Activated CD4-positive, CD25-positive, alpha-beta regulatory T cell (primary cell): ENCODE measurements at places on chromosomes 12 and 14.

- DNase-seq = no peak
These were observed 1494.0 kb upstream of the TMEM132C start for GRCh38 chr12:126773012-126773411.

DNA sequence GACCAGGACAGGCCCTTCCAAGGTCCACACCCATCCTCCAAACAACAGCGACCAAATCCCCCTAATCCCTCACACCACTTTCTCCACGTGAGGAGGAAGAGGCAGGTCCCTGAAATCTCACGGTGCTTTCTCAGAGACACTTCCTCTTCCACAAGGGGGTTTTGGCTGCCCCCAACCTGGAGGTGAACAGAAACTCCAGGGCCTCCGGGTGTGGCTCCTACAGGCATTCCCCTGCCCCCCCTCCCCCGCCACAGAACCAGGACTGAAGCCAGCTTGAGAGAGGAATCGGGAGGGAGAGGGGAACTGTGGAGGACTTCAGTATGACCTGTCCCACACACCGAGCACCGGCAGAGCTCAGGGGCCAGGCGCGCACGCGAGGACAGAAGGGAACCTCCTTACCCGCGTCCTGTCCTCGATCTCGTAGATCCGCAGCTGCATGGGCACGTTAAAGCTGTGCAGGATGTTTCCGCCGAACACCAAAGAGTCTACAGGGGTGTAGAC, 60.2 kb downstream of the KDM2B start:
- no peak for DNase-seq

DNA sequence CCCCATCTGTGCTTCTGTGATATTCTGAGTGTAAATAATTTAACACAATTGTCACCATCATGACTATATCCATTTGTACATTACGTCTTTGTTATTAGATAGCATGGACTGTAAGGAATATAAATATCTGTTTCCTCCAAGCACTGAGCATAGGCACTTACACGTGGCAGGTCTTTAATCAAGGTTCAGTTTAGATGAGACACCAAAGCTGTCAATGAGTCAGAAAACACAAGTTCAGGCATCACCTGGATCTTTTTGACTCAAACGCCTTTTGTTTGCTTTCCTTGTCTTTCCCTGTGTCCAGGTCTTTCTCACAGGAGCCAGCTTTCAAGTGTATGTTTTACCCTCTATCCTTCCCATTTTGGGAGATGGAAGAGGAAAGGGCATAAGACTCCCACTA, 163.2 kb upstream of the CCDC198 start:
- DNase-seq = no peak

DNA sequence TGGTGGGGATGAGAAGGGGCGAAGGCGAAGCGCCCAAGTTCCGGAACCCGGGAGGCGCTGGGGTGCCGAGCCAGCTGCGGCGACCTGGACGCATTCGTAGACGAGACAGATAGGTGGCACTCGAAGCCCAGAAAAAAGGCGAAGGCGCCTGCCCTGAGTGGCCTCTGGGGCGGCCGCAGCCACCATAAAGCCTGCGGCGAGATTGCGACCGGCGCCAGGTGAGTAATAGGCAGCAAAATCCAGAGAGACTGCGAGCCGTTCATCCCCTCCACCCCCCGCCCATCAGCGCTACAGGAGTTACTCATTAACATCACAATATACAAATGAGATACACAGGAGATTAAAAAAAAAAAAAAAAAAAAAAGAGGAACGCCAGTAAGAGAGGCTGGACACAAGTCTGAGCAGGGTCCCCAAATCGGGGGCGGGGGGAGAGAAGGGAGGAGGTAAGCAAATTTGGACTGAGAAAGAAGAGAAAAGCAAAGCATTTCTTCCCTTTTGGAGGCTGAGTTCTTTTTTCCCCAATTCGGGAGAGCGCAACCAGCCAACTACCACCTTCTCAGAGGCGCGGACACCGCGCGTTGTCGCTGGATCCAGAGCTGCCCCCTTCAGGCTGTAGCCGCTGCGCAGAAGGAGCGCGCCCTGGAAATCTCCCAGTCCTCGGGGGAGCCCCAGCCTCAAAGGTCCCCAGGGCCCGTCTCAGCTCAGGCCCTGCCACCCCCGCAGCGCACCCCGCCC, 15.7 kb downstream of the TBX3 start:
- DNase-seq = no peak

- peak; percentile 5 for DNase-seq
These were observed at the start of gene ESR2 for GRCh38 chr14:64293976-64294671. Gene ESR2, minus strand, starts transcription at chr14:64294371. Its CDS starts 11,386 bp downstream, at chr14:64282985.

- DNase-seq = no peak
These were observed 35.3 kb downstream of the KICS2 start for GRCh38 chr12:64186789-64187188.

DNA sequence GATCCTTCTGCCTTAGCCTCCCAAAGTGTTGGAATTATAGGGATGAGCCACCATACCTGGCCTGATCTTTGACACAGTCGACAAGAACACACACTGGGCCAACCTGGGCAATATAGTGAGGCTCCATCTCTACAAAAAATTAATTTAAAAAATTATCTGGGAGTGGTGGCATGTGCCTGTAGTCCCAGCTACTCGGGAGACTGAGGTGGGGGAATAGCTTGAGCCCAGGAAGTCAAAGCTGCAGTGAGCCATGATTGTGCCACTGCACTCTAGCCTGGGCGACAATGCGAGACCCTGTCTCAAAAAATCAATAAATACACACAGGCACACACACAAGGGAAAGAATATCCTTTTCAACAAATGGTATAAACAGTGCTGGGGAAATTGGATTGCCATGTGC, 6.1 kb upstream of the OS9 start:
- DNase-seq = no peak

DNA sequence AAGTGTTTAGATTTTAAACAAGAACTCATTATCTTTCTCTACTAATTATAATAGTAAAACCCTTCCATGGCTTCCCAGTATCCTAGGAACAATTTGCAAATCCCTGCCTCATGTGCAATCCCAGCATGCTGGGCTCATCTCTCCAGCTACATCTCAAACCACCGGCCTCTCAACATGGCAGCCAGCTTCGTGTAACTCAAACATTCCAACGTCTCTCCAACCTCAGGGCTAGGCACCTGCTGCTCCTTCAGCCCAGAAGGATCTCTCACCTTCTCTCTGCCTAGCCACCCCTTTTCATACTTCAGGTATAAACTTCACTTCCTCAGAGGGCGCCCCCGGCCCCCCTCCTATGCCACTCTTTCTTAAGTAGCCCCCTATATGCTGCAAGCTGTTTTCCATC, 7.2 kb downstream of the SART3 start:
- no peak for DNase-seq

GRCh38 chr12:125142601-125143000, 77.4 kb downstream of the AACS start:
- no peak for DNase-seq

GRCh38 chr12:54650409-54650808, 2.2 kb upstream of the DCD start:
- DNase-seq = no peak

DNA sequence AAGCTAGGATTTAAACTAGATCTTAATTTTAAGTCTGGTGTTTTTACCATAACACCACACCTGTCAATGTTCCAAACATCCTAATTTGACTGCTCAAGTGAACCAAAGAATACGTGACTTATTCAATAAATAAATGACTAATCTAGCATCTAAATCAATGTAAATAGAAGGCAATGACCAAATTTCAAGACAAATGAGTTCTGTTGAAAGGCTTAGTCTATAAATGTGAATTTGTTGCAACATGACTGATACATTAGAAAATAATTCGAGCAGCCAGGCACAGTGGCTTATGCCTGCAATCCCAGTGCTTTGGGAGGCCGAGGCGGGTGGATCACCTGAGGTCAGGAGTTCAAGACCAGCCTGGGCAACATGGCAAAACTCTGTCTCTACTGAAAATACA, 15.1 kb downstream of the ZFC3H1 start:
- no peak for DNase-seq

GRCh38 chr14:99158150-99158549, 113.8 kb downstream of the BCL11B start:
- no peak for DNase-seq

- no peak for DNase-seq
These were observed 243.7 kb downstream of the PAX9 start for GRCh38 chr14:36905272-36905888.

GRCh38 chr14:53462931-53463778, 310.0 kb upstream of the DDHD1 start:
- no peak for DNase-seq

- DNase-seq = no peak
These were observed 573.2 kb downstream of the PRKD1 start for GRCh38 chr14:29354486-29354885.

DNA sequence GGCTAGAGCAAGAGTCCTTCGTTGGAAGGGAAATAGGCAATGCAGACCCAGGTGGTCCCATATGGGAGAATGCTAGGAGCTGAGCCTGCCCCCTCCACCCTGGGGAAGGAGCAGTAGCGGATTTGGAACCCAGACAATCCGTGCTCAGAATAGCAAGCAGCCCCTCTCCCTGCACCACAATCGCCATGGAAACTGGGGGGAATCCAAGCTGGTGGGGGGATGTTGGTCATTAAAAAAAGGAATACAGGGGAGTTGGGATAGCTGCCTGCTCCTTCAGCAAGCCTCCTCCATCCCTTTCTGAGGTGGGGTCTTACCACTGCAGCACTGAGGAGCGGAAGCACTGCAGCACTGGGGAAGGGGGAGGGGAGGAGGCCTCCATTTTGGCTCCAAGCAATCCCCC, 2.9 kb downstream of the RND1 start:
- DNase-seq = no peak

GRCh38 chr12:45170456-45171042, 45.3 kb upstream of the ANO6 start:
- peak; percentile 71 for DNase-seq

DNA sequence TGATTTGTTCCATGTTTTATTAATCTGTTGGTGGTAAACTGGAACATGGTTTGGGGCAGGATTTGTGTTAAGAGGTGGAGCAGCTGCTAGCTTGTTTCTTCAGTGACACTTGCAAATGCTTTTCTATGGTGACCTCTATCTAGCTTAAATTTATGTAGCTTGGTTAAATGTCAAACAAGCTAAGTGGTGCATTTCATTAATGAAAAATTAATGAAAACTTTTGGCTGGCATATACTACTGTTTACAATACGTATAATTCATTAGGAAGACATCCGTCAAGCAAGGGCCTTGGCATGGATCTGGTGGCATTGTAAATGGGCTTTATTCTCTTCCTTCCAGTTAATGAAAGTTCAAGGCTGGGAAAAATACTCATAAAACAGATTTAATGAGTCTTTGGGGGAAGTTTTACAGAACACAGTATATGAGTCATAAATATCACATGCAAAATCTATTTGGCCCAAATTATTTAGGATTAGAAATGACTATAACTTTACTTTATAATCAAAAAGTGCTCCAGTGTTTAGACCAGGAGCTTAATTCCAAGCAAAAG, 807.7 kb upstream of the SEL1L start:
- DNase-seq = no peak

- no peak for DNase-seq
These were observed 15.3 kb downstream of the P2RX2 start for GRCh38 chr12:132633901-132634300.

DNA sequence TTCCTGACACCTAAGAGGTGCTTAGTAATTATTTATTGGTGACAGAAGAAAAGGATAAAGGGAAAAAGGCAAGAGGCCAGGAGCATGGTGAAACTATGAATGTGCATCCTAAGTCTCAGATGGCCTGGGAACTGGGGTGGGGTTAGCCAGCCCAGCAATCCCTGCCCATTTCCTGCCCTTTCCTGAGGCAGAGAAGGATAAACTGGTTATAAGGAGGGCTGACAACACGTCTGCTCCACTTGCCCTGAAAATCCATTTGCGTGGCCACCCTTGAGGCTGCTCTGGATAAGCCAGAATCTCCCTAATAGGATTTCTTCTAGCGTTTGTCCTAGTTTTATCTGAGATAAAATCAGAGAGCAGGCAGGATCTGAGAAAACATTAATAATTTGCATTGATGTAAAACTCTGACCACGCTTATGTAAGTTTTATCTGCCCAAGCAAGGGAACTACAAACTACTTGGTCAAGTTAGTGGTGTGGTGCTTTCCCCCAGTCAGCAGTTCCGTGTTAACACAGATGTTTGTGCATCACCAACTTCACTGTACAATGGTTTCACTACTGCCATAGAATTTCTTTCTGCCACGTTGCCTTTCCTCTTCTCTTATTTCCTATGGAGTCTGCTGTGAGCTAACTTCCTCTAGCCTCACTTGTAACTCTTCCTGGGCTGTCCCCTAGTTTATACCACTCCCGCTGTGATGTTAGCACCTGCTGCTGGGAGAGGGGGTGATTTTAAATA, 392.7 kb downstream of the RPS29 start:
- DNase-seq = no peak

DNA sequence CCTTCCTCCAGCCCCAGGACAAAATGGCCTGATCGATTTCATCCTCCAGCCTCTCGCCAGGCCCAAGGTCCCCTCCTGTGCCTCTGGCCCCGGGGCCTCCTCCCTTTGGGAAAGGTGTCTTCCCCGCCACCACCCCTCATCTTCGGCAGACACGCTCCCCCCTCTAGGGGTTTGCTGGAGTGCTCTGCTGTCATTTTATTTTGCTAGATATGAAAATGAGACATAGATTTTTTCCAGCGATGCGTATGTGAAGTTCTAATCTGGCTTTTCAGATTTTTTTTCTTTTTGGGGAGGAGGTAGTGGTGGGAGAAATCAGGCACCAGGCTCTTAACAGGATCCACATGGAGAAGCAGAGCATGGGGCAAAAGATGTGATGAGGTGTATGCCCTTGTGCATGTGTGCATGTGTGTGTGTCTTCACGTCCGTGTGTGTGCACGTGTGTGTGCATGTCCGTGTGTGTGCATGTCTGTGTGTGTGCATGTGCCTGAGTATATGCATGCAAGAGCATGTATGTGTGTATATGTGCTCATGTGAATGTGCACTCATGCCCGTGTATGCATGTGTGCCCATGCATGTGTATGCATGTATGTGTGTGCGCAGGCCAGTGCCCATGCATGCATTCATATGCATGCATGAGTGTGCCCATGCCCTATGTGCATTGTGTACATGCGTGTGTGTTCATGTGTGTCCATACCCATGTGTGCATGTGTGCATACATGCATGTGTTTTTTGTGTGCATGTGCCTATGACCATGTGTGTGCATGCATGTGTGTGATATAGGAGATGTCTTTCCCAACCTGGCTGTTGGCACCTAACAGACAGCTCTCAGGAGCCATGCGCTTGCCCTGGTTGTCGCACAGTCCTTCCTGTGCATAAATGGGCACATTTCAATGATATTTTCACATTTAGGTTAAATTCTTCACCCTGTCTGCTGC, 203.0 kb downstream of the RBM19 start:
- DNase-seq = no peak

GRCh38 chr14:89667983-89668382, 250.9 kb upstream of the FOXN3 start:
- no peak for DNase-seq

GRCh38 chr12:70555081-70555480, 82.1 kb downstream of the PTPRB start:
- DNase-seq = no peak

DNA sequence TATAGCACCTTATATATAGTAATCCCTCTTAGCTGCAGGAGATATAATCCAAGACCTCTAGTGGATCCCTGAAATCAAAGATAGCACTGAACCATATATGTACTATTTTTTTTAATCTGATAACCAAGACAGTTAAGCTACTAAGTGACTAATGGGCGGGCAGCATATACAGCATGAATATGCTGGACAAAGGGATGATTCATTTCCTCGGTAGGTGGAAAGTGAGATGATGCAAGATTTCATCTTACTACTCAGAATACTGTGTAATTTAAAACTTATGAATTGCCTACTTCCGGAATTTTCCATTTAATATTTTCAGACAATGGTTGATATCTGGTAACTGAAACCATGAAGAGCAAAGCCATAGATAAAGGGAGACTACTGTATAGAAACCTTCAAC, 36.2 kb downstream of the PRMT8 start:
- no peak for DNase-seq

- no peak for DNase-seq
These were observed 39.9 kb downstream of the RIN3 start for GRCh38 chr14:92553438-92553837.
